ENCODE measurements at places on chromosomes 7 and 10.

DNA sequence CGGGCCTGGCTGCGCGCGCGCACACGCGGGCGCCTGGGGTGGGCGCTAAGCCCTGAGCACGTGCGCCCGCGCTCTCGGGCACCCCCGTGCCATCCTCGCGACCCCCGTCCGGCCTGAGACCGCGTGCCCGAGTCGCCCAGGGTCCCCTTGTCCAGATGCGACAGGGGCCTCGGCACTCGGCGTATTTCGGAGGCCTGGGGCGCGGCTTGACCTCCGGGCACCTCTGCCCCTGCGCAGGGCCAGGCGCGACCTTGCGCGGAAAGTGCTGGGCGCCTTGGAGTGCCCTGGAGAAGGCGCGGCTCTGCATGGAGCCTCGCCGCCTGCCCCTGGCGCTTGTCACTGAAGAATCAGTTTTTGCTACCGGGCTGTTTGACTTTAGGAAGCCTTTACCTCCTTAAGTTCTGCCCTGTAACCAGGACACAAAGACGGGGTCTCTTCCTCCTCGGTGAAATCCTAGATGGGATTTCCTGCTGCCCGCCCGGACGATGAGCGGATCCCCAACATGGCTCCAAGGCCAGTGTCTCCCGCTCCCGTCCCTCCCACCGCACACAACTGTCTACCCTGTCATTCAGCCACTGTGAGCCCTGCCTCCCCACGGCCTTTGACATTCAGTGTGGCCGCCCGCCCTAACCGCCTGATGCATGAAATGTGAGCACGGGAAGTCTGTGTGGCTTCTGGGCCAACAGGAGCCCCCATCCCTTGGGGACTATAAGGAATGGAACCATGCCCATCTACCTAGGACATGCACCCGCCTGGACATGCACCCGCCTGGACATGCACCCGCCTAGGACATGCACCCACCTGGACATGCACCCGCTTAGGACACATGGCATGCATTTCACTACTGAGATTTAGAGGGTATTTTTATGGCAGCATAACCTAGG is 1.1 kb upstream of the STK32C start:
- DNase-seq = no peak

GRCh38 chr7:151451156-151451555 is 11.2 kb upstream of the CRYGN start:
- DNase-seq = no peak

GRCh38 chr7:143426479-143427142 is 16.6 kb upstream of the TAS2R60 start:
- DNase-seq = no peak

- DNase-seq = no peak
Measured at GRCh38 chr7:1100386-1100785, 12.5 kb downstream of the GPER1 start.

- DNase-seq = peak; percentile 30
Measured at GRCh38 chr7:36600869-36601530, 123.3 kb downstream of the AOAH start.

- DNase-seq = no peak
Measured at GRCh38 chr7:2488272-2488645, 12.1 kb upstream of the GRIFIN start.

DNA sequence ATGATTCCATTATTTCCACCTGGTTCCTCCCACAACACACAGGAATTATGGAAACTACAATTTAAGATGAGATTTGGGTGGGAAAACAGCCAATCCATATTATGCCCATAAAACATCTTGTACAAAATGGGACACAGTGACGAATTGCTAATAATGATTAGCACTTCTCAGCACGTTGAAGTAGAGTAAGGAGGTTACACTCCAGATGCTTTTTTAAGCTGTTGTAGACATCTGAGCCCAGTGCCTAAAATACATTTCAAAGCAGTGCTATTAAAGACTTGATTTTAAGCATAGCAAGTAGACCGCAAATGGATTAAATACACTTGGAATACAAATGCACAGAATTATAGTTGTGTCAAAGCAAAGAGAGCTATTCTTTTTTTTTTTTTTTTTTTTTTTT is 105.9 kb downstream of the AASS start:
- no peak for DNase-seq

GRCh38 chr10:112775381-112775780 is 174.7 kb upstream of the TCF7L2 start:
- DNase-seq = no peak

DNA sequence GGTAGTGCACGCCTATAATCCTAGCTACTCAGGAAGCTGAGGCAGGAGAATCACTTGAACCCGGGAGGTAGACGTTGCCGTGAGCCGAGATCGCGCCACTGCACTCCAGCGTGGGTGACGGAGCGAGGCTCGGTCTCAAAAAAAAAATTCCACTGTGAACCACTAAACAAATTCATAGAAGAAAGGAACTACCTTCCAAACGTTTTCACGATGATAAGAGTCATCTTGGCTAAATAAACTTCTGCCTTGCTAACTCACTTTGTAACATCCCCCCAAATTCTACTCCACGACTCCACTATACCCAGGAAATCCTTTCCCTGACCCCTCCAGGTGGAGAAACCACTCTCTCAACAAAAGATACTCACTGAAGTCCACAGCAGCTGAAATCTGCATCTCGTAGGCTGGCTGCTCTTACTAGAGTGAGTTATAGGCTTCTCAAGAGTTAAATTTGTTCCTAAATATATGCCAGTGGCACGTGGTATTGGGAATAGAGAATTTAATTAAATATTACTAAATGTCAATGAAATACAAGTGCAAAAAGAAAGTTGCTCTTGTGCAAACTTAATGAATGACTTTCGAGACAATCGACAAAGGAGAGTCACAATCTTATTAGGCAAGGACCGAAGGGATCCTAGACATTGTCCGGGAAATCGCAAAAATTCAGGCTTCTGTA is 1.6 kb upstream of the GTF2I start:
- peak; percentile 37 for DNase-seq

DNA sequence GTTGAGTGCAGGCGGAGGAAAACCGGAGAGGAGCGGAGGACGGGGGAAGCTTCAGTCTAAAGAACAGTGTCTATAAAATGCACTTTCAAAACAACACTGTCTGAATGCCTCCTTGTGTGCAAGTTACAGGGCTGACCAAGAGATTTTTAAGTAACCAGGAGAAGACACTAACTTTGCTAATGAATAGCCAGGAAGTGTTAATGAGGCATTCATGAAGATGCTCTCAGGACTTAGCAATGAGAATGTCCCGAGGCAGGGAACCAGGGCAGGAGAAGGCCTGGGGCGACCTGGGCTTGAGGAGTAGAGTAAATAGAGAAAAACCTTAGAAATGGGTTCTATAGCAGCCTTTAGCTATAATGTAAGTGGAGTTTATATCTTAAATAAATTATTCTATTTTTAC is 312.1 kb downstream of the SKIDA1 start:
- DNase-seq = no peak

DNA sequence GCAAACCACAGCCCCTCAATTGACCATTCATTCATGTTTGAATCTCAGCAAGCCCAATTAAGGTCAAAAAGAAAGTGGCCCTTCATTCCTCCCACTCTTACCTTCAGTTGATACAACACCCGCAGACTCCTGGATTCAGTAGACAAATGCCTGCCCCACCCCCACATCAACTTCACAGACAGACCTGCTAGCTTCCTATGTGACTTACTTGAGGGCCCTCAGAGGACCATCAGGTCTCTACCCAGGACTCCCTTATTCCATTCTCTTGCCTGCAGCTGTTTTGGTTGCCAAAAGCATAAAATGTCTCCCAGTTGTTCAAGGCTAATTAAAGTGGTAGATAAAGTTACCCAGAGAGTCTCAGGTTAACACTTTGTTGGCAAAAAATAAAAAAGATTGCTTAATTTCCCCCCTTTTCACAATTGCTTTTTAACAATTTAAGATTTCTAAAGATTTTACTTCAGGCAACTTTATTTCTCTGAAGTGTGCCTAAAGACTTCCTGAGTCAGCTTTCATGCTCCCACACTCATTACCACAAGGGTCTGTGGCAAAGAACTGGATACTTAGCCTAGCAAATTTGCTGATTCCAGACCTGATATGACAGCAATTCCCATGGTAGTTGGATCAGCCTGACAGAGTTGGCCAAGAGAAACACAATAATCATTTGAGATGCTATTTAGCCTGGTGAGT is 3.3 kb upstream of the MTERF1 start:
- no peak for DNase-seq
